ENCODE measurements at places on chromosomes 6 and 20. TPM values are rescaled to one million over a fixed set of nuclear protein-coding genes. Genes with fewer than 3 reads are reported as not detected.

APCDD1L gene
- not detected for total RNA-seq

XKR7 gene
- total RNA-seq: 0.05 TPM

SLC2A10 gene
- total RNA-seq: not detected

CENPB gene
- total RNA-seq: 85.6 TPM

FOXA2 gene
- total RNA-seq: not detected

ARMH2 gene
- total RNA-seq: 2.3 TPM

CHMP4B gene
- 105 TPM for total RNA-seq

ARFGEF3 gene
- 0.05 TPM for total RNA-seq

SLC44A4 gene
- not detected for total RNA-seq

PRIM2 gene
- total RNA-seq: 37.7 TPM

PKIB gene
- 1.2 TPM for total RNA-seq

OR2J1 gene
- not detected for total RNA-seq

SLA2 gene
- total RNA-seq: 92.7 TPM

LAMP5 gene
- not detected for total RNA-seq

PTCHD4 gene
- not detected for total RNA-seq

MCHR2 gene
- total RNA-seq: not detected

STMND1 gene
- total RNA-seq: not detected

SLC24A3 gene
- total RNA-seq: not detected

HLA-DQA2 gene
- total RNA-seq: 0.27 TPM

All from activated CD4-positive, alpha-beta T cell treated with anti-CD3 and anti-CD28 coated beads, Interleukin-2, amount 10 ng/mL, durations not matched to agents 7 days and 5 days (primary cell).